ENCODE measurements at places on chromosomes 5 and 9.

GRCh38 chr9:105255421-105255820 lies 11.0 kb downstream of the SLC44A1 start:
- DNase-seq = no peak

DNA sequence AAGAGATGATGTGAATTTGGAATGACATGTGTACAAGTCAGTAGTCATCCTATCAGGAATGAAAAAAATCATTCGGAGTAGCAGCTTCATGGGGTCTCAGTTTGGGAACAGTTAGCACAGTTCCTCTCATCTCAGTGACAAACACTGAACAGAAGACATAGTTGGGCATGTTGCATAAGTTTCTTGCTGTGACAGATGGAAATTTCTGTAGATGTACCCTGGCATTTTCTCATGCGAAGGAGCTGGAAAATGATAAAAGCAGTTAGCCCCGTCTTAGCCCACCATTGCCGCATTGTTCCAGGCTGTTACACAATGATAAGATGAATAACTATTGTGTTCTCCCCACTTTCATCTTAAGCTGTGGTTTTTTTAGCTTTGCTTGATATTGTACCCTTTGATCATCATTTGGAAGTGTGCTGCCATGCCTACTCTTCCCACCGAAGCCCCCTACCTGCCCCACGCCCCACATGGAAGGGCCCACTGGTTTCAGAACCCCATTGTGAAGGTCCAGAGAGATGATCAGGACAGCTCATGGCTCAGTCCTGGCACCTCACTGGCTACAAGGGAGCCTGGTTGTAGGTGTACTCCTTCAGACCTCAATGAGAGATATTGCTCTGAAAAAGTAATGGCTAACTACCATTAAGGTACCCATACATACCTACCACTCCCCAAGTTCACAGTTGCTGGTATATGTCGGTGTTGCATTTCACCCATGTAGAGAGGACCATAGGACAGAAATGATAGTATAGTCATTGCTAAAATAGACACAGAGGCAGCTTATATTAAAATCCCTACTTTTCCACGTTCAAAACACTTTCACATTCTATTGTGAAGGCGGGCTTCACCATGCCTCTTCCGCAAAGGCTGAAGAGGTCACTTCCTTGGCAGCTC lies 38.8 kb downstream of the SFXN1 start:
- no peak for DNase-seq

DNA sequence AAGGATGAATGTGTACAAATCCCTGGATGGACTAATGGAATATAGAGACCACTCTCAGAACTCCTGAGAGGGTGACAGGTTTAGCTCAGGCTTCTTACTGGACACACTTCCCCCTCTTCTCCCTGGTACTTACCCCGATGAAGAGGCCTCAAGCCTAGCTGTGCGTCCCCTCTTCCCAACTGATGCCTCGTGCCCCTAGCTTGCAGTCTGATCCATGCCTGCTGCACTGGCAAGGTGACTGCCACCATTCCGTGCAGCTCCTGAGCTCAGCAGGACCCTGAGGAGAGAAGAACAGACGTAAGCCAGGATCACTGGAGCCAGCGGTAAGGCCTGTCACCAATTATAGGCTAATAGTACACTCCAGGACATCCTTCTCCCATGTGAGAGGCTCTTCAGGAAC lies 5.5 kb upstream of the STOML2 start:
- DNase-seq = no peak

GRCh38 chr9:129525656-129526196 lies 95.2 kb downstream of the C9orf50 start:
- DNase-seq = no peak

- no peak for DNase-seq
These were observed 1.1 kb upstream of the STK10 start for GRCh38 chr5:172188893-172189692.

GRCh38 chr5:83364312-83365299 lies 106.9 kb upstream of the VCAN start:
- DNase-seq = no peak

- DNase-seq = no peak
These were observed 43.4 kb downstream of the LRRTM2 start for GRCh38 chr5:138831703-138832102.

DNA sequence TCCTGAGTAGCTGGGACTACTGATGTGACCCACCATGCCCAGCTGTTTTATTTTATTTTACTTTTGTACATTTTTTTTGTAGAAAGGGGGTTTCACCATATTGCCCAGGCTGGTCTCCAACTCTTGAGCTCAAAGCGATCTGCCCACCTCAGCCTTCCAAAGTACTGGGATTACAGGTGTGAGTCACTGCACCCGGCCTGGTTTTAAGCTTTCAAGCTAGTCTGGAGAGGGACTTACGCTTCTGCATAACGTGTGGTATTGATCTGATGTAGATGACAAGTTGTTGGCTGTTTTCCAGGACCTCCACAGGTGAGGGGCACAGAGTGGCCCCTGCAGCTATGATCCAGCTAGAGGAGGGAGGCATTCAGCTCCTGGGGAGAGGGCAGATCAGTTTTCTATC lies 6.8 kb upstream of the CCL21 start:
- DNase-seq = no peak

DNA sequence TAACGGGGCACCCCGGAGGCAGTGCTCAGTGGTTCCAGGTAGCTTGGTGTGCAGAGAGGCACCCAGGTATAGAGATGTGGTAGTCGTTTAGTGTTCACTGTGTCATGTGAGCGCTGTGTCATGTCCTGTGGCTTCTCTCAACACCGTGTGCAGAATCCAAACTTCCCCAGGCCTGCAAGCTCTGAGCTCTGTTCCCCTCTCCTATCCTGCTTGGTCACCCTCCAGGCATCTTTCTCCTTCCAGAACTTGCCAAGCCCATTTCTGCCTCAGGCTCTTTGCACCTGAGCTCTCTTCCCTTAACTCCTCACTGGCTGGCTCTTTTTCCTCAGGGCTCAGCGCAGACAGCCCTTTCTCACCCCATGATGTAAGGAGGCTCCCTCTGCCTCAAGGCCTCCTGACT lies 64.8 kb downstream of the CARTPT start:
- DNase-seq = no peak

- no peak for DNase-seq
These were observed 2.8 kb upstream of the SMARCA2 start for GRCh38 chr9:2012347-2012746.

DNA sequence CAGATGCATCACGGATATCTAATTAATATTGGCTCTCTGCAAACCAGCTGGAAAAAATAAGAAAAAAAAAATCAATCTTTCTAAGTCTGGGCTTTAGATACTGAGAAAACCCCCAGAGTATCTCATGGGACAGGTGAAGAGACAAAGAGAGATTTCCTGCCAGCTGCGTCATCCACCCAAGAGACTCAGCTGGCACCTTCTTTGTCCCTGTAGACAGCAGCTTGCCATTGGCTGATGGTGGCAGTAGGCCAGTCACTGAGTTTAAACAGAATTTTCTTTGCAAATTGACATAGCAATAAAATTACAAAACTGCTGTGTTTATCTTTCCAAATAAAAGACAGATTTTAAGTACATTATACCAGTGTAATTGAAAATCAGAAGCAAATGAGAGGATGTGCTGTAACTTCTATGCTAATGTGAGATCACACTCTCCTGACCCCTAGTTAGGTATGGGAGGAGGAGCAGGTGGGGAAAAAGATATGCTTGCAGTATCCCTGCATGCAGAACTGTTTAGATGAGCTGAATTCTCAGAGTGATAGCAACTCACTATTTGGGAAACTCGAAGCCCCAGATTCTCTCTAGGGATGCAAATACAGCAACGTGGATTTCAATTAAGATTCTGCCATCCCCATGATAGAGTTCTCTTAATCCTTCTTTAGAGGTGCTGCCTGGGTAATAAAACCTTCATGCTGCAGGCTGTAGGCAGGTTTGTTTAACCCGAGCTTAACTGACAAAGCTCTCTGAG lies 72.2 kb downstream of the NMUR2 start:
- no peak for DNase-seq

- no peak for DNase-seq
These were observed 145.9 kb upstream of the TLE4 start for GRCh38 chr9:79425840-79426239.

GRCh38 chr9:91815896-91816295 lies 134.1 kb downstream of the ROR2 start:
- DNase-seq = no peak

DNA sequence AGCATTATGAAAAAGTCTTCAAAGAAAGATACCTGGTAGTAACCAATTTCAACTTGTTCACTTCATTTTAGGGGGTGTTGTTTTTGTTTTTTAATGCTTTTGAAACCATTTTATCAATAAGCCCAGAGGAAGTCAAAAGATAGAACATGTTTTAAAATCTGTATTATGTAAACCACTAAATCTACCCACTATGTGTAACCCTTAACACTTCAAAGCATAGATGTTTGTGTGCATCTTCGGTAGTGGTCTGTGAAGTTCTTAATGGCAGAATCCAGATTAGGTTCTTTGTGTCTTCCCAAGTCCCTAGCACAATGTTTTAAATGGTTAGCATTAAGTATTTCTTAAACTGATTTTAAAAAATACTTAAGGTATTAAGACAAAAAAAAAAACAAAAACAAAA lies 6.3 kb downstream of the PLAA start:
- no peak for DNase-seq

- no peak for DNase-seq
These were observed 84.9 kb downstream of the ADAMTS12 start for GRCh38 chr5:33806738-33807442.

DNA sequence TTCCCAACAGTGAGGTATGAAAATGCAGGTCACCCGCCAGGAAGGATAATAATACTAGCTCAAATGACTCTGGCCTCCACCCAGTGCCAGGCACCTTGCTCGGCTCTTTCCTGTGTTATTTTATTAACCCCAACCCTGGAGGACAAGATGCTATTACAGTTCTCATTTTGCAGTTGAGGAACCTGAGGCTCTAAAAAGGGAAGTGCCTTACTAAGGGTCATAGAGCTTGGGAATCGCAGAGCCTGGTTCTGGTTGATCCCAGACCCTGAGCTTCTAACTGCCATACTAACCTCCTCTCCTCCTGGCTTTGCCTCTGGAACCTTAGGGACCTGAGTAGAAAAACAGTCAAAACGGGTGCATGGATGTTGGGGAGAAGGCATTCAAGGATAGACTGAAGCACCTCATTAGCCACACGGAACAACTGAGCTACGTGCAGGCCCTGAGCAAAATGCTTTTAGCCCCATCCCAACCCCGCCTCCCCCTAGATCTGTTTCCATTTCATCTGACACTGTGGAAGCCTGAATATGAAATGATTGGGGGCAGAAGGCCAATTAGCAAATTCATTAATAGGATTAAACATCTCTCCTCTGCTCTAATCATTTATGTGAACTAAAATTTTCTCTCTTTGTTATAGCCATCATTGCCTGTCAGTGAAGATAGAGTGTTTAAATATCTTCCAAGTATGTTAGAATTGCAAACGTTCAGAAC lies 7.9 kb downstream of the KCNIP1 start:
- DNase-seq = no peak

GRCh38 chr5:137179203-137179602 lies 319.9 kb downstream of the SPOCK1 start:
- DNase-seq = no peak

DNA sequence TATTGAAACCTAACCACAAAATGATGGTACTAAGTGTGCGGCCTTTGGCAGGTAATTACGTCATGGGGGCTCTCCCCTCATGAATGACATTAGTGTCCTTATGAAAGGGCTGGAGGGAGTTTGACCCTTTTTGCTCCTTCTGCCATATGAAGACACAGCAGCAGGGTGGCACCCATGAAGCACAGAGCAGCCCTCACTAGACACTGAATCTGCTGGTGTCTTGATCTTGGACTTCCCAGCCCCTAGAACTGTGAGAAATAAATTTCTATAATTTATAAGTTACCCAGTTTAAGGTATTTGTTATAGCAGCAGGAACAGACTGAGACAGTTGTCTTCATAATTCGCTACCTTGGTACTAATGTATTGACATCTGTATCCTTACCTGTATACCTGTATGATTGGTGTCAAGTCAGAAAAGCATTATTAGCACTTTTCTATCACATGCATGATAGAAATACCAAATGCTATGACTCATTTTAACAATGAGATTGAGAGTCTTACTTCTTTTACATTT lies 80.4 kb downstream of the GCNT4 start:
- no peak for DNase-seq

GRCh38 chr9:87067426-87067825 lies 120.1 kb upstream of the GAS1 start:
- DNase-seq = no peak

- peak; percentile 25 for DNase-seq
These were observed 22.2 kb downstream of the AHRR start for GRCh38 chr5:343461-344401.

- DNase-seq = no peak
These were observed 1.2 kb downstream of the ASPN start for GRCh38 chr9:92480986-92481633.

DNA sequence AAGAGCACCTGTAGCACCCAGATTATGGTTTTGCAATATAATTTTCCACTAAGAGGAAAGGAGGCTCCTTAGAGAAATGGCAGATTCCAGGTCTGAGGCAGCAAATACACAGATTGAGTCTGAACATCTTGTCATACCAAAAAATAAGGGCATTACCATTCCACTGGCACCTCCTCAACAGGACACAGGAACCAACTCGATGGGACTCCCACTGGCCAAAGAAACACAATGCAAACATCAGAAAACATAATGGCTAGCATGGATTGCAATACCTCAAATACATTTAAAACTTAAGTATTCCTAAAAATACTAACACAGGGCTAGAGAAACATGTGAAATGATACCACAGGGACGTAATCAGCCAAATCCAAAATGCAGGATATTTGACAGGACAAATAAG lies 12.4 kb upstream of the RANBP17 start:
- DNase-seq = no peak

DNA sequence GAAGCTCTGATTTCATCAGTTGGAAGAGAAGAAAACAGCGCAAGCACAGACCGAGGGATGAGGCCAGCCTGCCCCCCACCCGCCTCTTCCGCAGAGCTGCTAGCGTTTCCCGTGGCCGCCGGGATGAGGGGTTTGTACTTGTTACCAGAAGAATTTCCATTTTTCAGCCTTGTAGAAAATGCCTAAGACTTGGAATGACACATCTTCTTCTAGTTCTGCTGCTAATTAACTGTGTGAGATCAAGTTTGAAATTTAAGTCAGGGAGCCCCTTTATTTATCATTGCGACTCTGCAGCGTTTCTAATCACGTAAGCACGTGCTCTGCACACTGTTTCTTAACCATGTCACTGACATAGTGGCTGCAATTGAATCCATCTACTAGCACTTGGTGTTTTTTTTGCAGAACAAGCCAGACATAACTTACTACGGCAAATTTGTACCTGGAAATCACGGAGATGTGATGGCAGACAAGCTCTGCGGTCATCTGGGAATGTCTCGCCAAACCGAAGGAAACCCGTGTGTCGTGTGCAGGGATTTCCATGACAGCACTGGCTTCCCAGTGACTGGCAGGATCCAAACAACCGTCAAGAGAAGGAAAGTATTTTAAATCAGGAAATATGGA lies 41.8 kb upstream of the ROR2 start:
- no peak for DNase-seq

DNA sequence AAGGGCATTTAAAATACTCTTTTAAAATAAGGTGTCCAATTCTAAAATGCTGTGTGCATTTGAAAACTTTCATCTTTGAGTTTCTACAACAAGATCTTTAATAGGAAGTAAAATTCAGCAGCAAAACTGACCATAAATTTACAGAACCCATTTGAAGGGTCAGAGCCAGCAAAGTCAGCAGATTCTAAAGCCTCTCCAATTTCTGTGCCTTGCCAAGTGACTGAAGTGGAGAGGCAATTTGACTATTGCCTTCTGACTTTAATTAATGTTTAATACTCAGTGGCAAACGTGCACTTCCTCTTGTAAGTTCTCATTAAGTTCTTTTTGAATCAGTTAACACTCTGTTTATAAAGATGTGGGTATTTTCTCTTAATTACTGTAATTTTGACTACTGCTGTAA lies 155.2 kb downstream of the BAAT start:
- no peak for DNase-seq

- DNase-seq = no peak
These were observed 260.4 kb downstream of the ARL15 start for GRCh38 chr5:54049963-54050362.
